Astrocyte of the cerebellum (primary cell): ENCODE measurements at places on chromosomes 3 and 15.
A peak's percentile ranks its signal among the peaks of the same experiment; 100 is the strongest.

DNA sequence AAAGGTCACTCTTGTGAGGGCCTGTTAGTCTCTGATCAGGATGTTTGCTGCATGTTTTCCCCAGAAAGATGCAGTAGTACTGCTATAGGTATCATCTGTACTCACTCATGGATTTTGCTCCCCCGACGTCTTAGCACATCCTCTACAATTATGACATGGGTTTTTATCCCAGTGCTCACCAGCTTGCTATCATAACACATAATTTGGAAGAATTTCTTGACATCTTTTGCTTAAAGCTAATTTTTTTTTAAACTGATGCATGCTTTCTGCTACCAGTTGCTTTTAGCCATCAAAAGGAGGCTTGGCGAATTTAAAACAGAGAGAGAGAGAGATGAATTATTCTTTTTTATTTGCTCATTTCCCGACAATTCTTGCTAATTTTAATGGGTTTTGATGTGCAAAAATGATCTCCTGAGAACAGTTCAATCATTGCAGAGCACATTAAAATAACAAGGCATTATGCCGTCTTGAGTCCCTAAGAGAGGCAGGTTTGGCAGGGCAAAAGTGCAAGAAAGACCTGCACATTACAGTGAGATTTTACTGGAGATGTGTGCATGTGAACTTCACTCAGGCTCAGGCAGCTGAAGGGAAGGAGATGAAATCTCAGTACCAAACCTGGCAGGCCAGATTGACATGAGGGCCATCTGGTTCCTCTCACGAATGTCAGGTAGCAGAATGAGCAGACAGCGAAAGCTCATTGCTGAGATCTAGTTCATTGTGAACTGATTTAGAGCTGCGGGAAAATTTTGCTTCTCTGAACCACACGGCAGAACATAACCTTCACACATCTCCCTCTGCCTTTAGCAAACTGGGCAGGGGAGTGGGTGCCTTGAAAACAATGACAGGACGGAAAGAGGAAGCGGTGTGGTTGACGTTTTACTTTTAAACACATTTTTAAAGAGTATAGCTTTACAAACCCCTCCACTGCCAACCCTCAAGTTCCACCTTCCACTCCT is 25.9 kb upstream of the GOLGA8B start:
- no peak for DNase-seq

- no peak for DNase-seq
Observed at GRCh38 chr15:71042356-71042922, 72.8 kb upstream of the THSD4 start.

- DNase-seq, result no peak
Observed at GRCh38 chr3:71964170-71964569, 179.2 kb upstream of the PROK2 start.

DNA sequence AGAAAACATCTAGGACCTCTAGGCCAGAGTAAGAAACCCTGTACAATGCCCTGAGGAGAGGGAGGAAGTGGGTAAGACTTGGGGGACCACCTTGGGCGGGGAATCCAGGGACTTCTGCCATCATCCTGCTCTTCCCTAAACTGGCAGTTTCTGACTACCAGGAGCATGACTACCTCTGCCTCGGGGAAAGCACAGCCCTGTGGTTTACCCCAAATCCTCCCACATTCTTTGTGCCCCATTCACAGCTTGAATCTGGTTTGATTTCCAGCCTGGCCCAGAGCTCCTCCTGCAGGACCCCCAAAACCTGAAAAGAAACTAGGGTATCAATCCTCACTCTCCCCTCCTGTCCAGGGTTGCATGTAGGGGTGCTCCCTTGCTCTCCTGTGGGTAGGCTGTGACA is 4.7 kb downstream of the C3orf18 start:
- no peak for DNase-seq

- peak; percentile 11 for DNase-seq
Observed at GRCh38 chr15:65870889-65871533, 1.7 kb downstream of the RAB11A start.

- no peak for DNase-seq
Observed at GRCh38 chr15:98794211-98794610, 145.9 kb downstream of the IGF1R start.

GRCh38 chr15:82688691-82689090 is 21.0 kb downstream of the AP3B2 start:
- DNase-seq, result no peak

DNA sequence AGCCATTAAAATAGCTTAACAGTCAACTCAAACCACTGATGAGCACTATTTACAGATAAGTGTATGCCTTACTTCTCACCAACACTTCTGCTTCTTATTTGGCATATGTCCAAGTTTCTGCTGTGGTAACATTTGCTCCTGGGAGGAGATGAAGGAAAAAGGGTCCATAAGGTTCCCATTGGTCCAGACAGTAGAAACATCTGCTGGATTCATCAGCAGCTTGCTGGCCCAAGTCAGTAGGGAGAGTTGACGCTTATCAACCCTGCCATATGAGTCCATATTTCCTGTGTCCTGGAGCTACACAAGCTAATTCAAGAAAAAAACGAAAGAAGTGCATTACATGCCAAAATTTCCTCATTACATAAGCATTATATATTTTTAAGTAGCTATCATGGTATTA is 824.5 kb downstream of the CADM2 start:
- DNase-seq, result no peak

DNA sequence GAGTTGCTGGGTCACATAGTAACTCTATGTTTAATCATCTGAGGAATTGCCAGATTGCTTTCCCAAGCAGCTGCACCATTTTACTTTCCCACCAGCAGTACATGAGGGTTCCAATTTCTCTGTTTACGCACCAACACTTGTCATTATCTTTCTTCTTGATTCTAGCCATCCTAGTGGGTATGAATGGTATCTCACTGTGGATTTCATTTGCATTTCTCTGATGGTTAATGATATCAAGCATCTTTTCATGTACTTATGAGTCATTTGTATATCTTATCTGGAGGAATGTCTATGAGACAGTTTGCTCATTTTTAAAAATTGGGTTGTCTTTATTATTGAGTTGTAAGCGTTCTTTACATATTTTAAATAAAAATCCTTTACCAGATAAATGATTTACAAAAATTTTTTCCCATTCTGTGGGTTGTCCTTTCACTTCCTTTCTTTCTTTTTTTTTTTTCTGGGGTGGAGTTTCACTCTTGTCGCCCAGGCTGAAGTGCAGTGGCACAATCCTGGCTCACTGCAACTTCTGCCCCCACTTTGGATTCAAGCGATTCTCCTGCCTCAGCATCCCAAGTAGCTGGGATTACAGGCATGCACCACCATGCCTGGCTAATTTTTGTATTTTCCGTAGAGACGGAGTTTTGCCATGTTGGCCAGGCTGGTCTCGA is 8.9 kb upstream of the SGO1 start:
- DNase-seq, result no peak

DNA sequence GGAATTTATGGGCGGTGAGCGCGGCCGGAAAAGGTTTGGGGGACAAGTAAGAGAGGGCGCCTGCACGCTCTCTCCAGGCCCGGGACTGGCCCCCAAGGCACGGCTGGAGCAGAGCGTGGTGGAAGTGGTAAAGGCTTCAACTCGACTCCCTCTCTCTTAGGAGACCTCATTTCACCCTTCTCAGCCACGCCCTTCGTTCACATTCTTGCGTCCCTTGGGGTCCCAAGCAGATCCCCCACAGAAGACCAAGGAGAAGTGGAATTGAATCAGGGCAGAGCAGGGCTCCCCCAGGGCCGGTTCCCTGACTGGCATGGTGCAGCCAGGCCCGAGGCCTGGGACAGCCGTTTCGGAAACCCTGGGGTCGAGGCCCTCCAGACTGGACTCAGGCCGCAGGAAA is 75.4 kb upstream of the POLG start:
- DNase-seq, result no peak

GRCh38 chr15:67815036-67815592 is 10.2 kb upstream of the SKOR1 start:
- DNase-seq, result no peak

- DNase-seq, result peak; percentile 93
Observed at GRCh38 chr3:172607305-172608121, 84.3 kb upstream of the TNFSF10 start.

DNA sequence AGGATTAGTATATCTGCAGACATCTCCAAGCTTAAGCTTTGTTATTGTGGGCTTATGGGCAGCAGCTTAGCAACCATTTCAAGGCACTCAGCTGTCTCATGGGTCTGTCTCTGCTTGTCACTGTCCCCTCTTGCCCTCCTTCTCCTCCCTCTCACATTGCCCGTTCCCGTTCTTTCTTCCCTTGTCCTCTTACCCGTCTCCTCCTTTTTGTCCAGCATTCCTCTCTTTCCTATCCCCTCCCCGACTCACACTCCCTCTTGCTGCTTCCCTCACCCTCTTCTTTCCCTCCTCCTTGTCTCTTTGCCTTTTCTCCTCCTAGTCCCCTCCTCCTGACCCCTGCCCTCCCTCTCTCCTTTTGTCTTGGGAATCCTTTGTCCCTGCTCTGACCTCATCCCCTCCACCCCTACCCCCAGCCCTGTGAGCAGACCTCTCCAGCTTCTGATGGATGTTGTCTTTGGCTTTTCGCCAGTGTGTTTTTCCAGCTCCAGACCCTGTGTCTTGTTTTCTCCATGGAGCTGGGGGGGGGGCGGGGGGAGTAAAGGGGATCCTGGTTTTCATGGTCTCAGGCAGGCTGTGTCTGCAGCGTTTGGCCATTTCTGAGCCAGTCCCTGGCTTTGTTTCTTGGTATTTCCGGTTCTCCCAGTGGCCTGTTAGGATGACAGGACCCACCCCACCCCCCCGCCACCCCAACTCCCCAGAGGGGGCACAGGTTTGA is 47.9 kb upstream of the TRAK1 start:
- no peak for DNase-seq
